ENCODE measurements at places on chromosomes 1 and 21.

- DNase-seq, result no peak
These were observed 69.2 kb upstream of the ERG start for GRCh38 chr21:38567335-38567969.

- peak; percentile 78 for DNase-seq
These were observed 1.1 kb downstream of the UBE2J2 start for GRCh38 chr1:1272341-1273208.

GRCh38 chr1:204065174-204065985 is 7.5 kb upstream of the SOX13 start:
- DNase-seq, result peak; percentile 49

- no peak for DNase-seq
These were observed 27.1 kb upstream of the RERE start for GRCh38 chr1:8844501-8845006.

- DNase-seq, result no peak
These were observed 91.2 kb downstream of the AJAP1 start for GRCh38 chr1:4745560-4745959.

- no peak for DNase-seq
These were observed 7.3 kb upstream of the JUN start for GRCh38 chr1:58791106-58791505.

GRCh38 chr1:230792691-230793462 is 45.7 kb downstream of the CAPN9 start:
- no peak for DNase-seq

GRCh38 chr1:168135116-168135920 is 1.4 kb downstream of the GPR161 start:
- DNase-seq, result no peak

DNA sequence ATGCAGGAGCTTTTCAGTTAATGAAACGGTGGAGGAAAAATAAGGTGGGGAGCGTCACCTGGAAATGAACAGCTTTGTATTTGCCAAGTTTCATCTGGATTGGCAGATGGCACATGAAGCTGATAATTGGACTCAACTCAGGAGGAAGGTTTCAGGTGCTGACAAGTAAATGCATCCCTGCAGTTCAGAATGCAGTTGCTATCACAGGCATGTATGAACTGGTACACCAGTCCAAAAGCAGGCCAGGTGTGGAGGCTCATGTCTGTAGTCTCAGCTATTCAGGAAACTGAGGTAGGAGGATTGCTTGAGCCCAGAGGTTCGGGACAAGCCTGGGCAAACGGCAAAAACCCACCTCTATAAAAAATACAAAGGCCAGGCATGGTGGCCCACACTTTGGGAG is 15.5 kb downstream of the DEGS1 start:
- DNase-seq, result no peak

DNA sequence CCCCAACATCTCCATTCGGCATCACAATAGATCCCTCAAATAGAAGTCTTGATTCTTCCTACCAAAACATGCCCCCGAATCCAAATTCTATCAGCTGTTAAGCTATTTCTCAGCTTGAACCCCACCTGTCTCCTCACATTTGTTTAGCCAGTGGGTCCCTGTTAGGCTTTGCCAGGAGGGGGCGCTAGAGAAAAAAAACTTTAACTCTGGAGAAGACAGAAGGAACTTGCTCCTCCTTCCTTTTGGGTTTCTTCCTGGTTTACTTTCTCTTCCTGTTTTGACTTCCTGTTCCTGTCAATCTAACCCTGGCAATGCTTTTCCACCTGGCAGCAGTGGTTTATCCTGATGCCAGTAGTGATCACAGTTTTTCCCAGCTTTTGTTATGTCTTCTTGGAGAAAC is 95.6 kb upstream of the KCNK1 start:
- DNase-seq, result peak; percentile 22

DNA sequence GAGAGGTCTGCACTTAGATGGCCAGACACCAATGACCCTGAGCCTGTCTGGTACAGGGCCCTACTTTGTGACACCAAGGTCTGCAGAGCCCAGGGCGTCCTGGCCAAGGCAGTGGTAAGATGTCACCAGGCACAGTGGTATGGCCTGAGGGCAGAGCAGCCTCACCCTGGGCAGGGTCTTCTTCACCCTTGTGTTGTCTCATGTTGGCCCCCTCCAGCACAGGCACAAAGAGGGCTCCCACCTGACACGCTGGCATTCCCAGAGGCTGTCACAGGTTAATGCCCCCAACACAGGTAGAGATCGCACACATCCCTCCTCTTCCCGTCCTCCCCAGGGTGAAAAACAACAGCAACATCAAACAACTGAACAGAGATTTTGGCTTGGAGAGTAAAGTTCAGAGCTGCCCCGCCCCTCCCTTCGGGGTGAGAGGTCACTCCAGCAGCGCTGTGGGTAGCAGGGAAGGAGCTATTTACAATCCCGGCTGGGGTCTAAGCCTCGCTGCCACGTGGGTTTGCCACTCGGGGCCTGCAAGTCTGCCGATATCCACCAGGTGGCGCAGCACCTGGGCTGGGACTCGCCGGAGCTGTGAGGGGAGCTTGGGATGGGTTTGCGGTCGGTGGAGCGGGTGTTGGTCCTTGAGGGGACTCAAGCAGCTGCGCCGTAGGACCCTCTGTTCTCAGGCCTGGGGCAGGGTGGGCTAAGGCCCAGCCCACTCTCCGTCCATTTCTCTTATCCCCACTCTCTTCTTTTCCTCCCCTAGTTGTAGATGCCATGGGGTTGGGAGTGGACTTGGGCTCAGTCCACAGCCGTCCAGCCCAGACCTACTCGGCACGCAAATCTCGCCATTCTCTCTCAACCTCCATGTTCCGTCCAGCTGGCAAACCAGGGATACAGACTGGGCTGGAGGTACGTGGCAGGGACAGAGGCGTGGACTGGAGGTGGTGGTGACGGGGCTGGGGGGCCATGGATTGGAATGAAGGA is 12.7 kb downstream of the EFNA3 start:
- DNase-seq, result peak; percentile 84

Measured in transverse colon (tissue), 4 donors.